IMR-90 (cell line): ENCODE measurements at places on chromosomes 12 and 14. TPM values are rescaled to one million over a fixed set of nuclear protein-coding genes. Genes with fewer than 3 reads are reported as not detected.
A peak's percentile ranks its signal among the peaks of the same experiment; 100 is the strongest.

GRCh38 chr12:45560689-45561088 is 168.8 kb upstream of the ARID2 start:
- no peak for DNase-seq

- peak; percentile 13 for DNase-seq
Measured at GRCh38 chr12:6688543-6688998, 604 bp downstream of the ZNF384 start.

- DNase-seq: no peak
Measured at GRCh38 chr14:24279301-24280186, 8.1 kb upstream of the RABGGTA start.

DNA sequence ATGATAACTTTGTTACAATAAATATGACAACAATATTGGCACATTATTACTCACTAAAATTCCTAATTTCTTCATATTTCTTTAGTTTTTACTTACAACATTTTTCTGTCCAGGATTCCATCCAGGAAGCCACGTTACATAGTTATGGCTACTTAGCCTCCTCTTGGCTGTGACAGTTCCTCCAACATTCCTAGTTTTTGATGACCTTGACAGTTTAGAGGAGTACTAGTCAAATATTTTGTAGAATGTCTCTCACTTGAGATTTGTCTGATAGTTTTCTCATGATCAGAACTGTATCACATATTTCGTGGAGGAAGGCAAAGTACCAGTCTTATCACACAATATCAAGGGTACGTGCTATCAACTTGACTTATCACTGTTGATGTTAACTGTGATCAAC is 29.8 kb upstream of the LIN7A start:
- no peak for DNase-seq

DNA sequence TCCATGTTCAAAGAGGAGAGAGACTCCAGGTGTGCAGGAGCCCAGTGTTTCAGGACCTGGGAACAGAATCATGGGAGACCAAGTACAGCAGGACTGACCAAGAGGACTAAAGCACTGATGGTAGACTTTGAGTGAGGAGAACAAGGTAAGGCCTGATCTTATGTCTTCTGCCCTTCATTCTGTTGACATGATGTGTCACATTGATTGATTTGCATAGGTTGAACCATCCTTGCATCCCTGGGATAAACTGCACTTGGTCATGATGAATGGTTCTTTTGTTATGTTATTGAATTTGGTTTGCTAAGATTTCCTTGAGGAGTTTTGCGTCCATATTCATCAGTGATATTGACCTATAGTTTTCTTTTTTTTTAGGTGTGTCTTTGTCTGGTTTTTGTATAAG is 497.0 kb downstream of the TMEM121 start:
- DNase-seq: no peak

DNA sequence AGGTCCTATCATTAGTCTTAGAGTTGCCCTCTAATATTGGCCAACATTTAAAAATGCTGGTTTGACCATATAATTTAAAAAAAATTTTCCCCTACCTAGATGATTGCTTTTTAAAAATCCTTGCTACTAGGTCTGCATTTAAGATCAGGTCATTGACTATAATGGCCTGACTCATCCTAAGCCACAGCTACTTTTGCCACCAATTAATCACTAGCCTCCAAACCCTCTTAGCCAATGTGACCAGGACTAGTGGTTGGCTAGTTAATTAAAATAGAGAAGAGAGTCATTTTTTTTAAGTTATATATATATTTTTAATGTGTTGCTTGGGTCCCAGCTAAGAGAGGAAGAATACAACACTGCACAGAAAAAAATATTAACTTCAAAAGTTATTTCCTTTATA is 57.5 kb downstream of the SOS2 start:
- DNase-seq: peak; percentile 4

DNA sequence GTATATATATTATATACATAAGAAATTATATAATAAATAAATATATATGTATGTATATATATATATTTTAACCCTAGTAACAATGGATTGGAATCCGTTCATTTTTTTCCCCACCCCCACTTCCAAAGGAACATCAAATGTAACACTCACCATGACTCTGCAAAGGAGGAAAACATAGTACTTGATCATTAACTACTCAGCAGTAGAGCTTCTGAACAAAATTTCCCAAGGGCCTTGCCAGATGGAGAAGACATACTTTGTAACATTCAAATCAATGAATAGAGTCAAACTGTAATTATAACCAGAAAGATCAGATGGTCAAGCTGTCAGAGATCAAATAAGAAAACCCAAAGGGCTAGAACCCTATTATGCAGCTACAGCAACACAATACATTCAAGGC is 126.0 kb upstream of the CNTN1 start:
- DNase-seq: no peak

GRCh38 chr14:26855077-26855753 is 257.4 kb upstream of the NOVA1 start:
- DNase-seq: no peak

GRCh38 chr12:16828891-16829290 is 222.9 kb upstream of the LMO3 start:
- no peak for DNase-seq

DNA sequence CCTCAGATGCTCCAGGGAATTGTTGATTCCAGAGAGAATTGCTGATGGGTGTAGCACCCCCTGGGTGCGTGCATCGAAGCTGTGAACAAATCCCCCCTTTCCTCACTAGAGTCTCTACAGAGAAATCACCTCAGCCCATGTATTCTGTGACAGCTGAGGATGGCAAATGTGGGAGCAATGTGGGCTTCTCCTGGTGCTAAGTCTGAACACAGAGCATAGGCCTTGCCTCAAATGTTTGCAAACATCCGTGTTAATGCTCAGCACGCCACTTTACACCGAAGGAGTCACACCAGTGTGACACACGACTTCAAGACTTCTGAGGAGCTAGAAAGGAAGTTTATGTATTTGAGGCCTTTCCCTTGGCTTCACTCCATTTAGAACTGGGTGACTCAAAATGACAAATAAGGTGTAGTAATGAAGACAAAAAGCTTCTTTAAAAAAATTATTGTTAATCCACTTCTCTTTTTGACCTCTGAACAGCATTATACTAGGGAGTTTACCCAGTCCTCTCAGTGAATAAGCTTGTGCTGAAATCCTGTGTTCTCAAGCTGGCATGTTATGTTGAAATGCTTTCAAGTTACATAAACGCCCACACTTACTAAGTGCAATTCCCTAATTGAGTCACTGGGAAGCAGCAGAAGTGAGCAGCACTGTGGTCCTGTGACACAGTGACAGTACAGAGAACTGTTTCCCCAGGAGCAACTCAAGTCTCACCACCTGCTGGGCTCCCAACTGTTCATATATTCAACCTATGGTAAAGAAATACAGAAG is 92.9 kb downstream of the FAR2 start:
- DNase-seq: peak; percentile 80

DNA sequence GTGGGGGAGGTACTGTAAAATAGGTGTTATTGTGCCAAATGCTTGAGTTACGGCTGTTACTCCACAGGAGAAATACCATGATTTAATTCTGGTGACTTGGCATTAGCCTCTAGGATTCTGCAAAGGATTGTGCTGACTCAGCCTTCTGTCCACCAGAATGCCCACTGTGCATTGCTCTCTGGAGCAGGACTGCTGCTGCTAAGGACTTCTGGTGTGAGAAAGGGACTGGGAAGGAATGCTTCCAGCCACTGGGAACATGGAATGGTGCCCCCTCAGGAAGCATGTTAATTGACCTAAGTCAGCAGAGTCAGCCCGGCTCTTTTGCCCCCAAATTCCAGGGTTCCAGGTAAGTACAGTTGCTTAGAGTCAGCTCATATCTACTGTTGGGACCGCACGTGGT is 32.9 kb downstream of the ZFHX2 start:
- no peak for DNase-seq

DNA sequence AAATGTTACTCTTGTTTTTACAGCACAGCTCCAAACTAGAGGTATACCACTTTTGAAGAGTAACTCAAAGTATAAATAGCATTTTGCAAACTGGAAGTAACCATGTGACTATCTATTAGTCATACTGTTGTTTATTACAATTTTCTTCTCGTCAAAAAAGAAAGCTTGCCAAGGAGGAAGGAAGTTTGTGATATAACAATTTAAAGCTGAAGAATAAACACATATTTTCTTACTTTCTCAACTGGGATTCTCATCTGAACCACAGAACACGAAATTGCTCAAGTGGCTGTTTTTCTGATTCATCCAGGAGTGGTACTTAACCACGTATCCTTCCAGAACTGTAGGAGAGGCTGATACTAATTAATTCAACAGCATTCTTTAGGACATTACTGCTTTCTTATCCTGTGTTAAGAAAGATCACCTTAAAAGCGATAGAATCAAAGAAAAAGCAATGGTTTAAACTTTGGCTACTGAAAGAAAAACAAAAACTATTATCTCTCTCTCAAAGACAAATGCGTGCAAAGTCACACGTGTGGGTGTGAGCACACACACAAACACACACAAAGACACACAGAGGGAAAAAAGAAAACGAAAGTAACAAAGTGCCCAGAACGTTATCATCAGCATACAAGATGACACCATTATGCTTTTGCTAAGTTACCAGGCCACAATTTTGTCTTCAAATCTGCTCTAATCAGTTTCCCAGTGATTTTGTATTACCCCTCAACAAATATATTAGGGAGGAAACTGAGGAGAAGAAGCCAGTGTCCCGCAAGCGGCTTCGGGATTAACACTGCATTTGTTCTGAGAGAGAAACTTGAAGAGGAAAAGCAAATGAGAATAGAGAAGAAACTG is at the start of gene CLEC2B:
Gene CLEC2B (minus strand): TSS at position 48 of the 855 bp plus-strand sequence.
- peak; percentile 85 for DNase-seq

DNA sequence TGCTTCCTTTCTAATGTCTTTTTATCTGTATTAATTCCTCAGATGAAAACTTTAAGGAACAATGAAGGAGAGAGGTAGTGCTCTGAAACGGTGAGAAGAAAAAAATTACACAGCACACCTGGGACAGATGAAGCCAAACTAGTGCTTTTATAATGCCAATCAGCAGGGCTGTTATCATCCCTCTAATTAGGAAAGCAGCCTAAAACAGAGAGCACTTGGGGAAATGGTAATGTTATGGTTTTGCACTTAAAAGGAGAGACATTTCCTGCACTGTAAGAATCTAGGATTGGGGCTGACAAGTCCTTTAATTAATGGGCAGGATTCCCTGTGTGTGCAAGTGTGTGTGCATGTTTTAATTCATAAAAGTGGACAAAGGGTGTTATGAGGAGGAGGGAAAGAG is 4.8 kb upstream of the LMO3 start:
- DNase-seq: no peak

DNA sequence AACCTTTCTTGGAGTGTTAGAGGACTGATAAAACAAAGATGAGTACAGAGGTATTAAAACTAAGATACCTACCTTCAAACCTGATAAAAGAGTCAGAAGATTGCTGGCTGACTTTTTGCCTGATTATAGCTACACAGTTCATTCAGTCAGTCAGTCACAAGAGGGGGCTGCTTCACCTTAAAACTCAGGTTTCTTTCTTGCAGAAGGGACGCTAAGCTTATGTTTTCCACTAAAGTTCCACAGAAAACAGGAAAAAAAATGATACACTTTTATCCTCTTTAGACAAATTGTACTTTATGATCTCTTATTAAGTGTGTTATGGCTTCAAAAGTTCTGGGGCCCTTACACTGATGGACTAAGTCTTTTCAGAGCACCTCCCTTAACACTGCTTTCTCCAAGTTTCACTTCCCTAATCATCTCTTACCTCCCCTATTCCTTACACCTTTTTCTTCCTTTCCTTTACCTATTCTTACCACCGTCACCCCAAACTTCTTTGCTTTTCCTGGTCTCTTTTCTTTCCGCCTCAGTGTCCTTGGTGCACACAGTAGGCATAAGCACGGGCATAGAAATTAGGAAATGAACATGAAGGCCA is 448.7 kb upstream of the OR4E1 start:
- DNase-seq: peak; percentile 5

GRCh38 chr14:46581036-46581671 is 70.4 kb downstream of the RPL10L start:
- DNase-seq: no peak

DNA sequence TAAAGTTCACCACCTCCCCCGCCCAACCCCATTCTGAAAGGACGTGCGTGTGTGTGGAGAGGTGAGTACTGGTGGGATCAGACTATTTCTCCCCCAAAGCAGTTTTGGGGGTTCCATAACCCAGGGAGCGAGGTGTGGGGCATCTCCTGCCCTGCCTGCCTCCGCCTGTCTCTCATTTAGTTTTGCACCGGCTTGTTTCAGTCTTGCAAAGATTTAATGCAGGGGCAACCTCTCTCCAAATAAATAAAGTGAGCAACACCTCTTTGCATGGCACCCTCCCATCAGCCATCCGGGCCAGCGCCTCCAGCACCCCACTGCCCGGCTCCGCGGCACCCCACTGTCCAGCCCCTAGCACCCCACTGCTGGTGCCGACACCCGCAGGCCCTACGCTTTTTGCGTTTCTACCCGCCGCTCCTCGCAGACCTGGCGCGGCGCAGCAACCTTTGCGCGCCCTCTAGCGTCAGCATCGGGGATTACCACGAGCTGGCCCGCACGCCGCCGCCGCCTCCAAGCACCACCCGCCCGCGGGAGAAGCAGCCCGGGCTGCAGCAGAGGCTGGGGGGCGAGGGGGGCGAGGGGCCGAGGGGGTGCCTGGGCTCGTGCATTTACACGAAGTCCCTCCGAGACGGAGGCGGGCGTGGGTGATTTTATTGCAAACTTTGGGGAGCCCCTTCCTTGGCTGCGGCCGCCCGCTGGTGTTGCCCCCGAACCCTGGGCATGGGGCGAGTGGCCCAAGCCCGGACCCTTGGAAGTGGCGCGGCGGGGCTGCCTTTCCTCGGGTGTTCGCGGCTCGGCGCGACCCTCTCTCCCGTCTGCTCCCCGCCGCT is 55.8 kb upstream of the VRK1 start:
- peak; percentile 15 for DNase-seq

DNA sequence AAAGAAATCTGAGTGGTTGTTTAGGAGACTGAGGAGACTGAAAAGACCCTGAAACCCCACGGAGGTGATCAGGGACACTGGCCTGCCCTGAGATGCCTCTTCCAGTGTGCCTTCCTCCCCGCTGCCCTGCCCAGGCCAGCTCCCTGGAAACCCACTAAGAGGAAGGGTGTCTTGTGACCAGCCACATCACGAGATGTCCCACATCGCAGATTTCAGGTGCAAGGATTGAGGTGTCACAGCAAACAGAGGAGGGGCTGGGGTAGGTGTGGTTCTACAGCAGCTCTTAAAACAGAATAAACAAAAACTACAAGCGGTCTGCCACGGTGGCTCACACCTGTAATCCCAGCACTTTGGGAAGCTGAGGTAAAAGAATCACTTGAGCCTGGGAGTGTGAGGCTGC is 184.3 kb upstream of the C14orf180 start:
- no peak for DNase-seq

The EML5 gene
- total RNA-seq: 22.2 and 34.7 TPM in 2 replicates

The ARHGAP9 gene
- 0.18 and 0.28 TPM in 2 replicates for total RNA-seq

The ADGRD1 gene
- not detected in 2 replicates for total RNA-seq

The INSM2 gene
- not detected in 2 replicates for total RNA-seq

The APOF gene
- not detected in 2 replicates for total RNA-seq

The CLEC2D gene
- total RNA-seq: 0.72 and 1.1 TPM in 2 replicates

The SMCO3 gene
- under 0.01 TPM in 2 replicates for total RNA-seq

The KLRC2 gene
- total RNA-seq: not detected in 2 replicates

The OR4Q2 gene
- total RNA-seq: not detected in 2 replicates
